ENCODE measurements at places on chromosomes 7 and 10.

DNA sequence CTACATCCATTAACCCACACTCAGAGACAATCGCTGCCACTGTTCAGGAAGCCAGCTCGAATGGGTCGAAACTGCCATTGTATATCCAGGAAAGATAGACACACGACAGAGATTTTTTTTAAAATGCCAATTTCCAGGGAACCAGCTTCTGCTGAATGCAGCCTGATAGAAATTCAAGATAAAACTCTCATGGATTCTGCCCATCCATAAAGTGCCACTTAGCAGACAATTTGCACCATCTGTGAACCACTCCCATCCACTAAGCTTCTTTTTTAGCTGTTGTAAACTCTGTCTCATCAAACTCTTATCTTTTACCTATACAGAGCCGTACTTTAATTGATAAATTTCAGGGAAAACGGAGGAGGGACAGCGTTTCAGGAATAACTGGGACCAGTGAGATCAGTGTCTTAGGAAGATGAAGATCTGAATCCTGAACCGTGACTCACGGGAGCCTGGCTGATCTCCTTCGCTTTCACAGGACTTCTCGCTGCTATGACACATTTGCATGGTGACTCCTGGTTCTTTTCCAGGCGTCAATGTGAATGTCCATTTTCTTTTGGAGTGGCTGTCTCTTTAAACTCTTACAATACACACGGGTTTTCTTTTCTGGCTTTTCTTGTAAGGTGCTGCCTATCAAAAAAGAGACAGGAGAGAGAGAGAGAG lies 103.4 kb downstream of the FAM204A start:
- DNase-seq = no peak

DNA sequence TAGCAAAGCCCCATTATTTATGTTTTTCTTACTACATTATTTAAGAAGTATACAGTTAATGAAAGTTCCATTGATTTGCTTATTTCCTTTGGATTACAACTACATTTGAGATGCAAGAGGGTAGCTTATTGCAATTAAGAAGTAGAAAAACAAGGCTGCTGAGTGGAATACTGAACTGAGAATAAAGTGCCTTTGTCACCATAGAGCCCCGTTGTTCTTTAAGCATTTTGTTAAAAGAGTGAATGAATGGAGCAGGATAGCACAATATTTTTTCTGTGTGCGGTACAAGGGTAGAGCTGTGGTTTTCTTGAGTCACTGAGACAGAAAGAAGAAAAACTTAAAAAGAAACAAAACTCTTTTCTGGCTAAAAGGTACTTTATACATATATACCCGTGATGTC lies 45.6 kb downstream of the ZNF277 start:
- no peak for DNase-seq

DNA sequence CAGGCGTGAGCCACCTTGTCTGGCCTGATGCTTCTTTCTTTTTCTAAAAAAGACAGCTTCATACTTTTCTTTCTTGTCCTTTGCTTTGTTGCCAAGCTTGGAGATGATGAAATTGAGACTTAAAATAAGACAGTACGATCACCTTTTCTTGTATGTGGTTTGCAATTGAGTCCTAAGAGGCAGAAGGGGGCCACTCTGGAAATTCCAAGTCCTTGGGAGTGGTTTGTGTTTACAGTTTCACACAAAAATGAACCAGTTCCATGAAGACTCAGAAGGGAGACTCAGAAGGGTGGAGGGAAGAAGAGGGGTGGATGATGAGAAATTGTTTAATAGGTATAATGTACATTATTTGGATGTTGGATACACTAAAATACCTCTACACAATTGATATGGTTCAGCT lies 70.7 kb upstream of the TNS3 start:
- no peak for DNase-seq

GRCh38 chr7:50729962-50730361 lies 52.7 kb downstream of the GRB10 start:
- no peak for DNase-seq

GRCh38 chr10:4241724-4242345 lies 456.8 kb upstream of the KLF6 start:
- no peak for DNase-seq

DNA sequence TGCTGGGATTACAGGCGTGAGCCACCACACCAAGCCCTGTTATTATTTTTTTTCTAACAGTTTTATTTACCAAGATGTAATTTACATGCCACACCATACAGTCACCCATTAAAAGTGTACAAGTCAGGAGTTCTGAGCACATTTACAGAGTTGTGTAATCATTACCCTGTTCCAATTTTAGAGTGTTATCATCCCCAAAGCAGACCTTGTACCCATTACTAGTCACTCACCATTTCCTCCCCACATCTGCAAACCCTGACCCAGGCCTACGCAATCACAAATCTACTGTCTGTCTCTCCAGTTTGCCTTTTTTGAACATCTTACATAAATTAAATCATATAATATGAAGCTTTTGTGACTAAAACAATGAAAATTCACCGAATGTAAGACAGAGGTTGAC lies 402.9 kb upstream of the FOXK1 start:
- DNase-seq = no peak

- DNase-seq = no peak
These were observed 12.9 kb downstream of the SGCE start for GRCh38 chr7:94642838-94643653.

- DNase-seq = no peak
These were observed 725.2 kb downstream of the SUGCT start for GRCh38 chr7:40859965-40860543.

GRCh38 chr10:101631821-101632475 lies 43.8 kb downstream of the DPCD start:
- no peak for DNase-seq

- no peak for DNase-seq
These were observed 12.1 kb upstream of the CCNY start for GRCh38 chr10:35324196-35324595.

- no peak for DNase-seq
These were observed 430.5 kb downstream of the GATA3 start for GRCh38 chr10:8485032-8485431.

- no peak for DNase-seq
These were observed 262.8 kb upstream of the TCERG1L start for GRCh38 chr10:131574363-131574706.

GRCh38 chr10:13860886-13861285 lies 274.1 kb downstream of the PRPF18 start:
- no peak for DNase-seq

GRCh38 chr7:39919646-39920045 lies 30.4 kb upstream of the CDK13 start:
- no peak for DNase-seq

DNA sequence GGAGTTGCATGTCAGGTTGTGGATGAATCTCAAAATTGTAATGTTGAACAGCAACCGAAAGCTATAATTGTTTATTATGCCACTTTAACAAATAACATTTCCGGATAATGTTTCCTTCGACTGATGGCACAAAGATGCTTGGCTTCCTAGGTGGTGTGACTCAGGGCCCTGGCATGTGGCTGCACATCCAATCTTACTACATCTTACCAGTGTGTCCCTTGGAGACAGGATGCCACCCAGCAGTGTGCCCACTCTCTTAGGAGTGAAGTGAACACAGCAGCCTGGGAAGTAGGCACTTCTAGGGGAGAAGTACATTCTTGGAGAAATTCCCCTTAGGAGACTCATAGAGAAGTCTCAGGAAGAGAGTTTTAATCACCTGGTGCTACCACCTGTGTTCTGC lies 33.0 kb upstream of the GPR26 start:
- no peak for DNase-seq

- no peak for DNase-seq
These were observed 36.4 kb downstream of the ZRANB1 start for GRCh38 chr10:124978376-124978725.

GRCh38 chr7:30920584-30921539 lies 9.2 kb downstream of the AQP1 start:
- no peak for DNase-seq

- no peak for DNase-seq
These were observed 3.8 kb downstream of the CDK6 start for GRCh38 chr7:92832534-92833023.

- no peak for DNase-seq
These were observed 31.8 kb downstream of the ZNF467 start for GRCh38 chr7:149741629-149742028.

DNA sequence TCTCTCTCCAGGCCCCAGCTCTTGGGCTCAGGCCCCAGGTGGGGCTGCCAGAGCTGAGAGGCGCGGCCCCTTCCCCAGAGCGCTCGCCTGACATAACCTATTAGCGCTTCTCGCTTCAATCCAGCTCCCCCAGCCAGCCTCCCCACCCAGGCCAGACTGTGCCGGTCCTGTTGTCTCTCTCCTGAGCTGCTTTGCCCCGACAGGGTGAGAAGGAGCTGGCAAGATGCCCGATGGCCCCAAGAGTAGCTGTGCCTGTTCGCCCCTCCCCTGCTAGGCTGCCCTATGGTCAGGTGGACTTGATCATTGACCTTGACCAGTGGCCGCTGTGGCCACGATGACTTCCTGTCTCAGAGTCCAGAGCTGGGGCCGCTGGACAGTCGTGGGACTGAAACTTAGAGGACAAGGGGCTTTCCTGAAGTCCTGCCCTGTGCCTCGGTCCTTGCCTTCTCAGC lies 9.1 kb downstream of the TMEM270 start:
- no peak for DNase-seq

DNA sequence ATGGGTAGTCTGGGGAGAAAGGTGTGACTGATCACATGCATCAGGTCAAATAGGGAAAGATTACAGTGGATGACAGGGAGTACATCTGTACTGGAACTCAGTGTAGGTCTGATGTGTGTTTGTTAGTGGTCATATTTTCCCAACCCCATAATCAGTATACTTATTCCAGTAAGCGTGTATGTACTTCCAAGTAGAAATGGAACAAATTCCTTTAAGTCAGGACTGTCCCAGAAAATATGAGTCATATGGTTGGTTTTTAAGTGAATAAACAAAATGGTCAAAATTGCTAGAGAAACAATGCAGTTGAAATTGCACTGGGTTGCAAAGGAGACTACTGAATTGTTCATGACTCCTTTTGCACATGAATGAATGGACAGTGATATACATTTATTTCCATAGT lies 118.8 kb upstream of the MYO3A start:
- no peak for DNase-seq

DNA sequence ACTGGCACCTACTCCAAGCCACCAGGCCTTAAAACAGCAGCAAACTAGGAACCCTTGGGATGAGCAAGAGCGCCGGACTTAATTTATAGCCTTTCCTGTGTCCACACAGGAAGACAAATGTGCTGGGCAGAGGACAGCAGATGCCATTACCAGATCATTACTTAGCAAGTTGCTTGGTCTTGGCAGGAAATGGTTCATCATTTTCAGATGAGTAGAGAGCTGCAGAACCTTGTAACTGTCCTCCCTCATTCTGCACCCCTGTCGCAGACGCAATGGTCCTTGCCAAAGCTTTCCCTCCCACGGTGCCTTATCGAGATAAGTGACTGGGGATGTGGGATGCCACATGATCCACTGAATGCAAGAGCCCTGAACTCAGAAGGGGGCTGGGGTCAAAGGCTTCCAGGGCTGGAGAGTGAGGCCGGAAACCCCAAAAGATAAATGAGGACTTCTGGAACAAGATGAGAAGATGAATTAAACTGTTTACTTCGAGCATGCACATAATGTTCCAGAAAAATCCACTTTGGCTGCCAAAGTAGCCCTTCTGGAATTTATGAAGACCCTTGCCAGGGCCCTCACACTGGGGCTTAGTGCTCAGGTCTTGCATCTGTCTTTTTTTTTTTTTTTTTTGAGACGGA lies 145.6 kb upstream of the ZNF32 start:
- DNase-seq = no peak

- DNase-seq = no peak
These were observed 9.7 kb upstream of the ATP6V0E2 start for GRCh38 chr7:149864023-149864422.

- no peak for DNase-seq
These were observed 317.8 kb downstream of the SH2D4B start for GRCh38 chr10:80855348-80855971.

GRCh38 chr7:43588477-43589132 lies 5.7 kb downstream of the STK17A start:
- DNase-seq = no peak

- no peak for DNase-seq
These were observed 106.0 kb downstream of the GALNT17 start for GRCh38 chr7:71237945-71238344.

- no peak for DNase-seq
These were observed 138.3 kb downstream of the LRRN3 start for GRCh38 chr7:111229181-111229740.

DNA sequence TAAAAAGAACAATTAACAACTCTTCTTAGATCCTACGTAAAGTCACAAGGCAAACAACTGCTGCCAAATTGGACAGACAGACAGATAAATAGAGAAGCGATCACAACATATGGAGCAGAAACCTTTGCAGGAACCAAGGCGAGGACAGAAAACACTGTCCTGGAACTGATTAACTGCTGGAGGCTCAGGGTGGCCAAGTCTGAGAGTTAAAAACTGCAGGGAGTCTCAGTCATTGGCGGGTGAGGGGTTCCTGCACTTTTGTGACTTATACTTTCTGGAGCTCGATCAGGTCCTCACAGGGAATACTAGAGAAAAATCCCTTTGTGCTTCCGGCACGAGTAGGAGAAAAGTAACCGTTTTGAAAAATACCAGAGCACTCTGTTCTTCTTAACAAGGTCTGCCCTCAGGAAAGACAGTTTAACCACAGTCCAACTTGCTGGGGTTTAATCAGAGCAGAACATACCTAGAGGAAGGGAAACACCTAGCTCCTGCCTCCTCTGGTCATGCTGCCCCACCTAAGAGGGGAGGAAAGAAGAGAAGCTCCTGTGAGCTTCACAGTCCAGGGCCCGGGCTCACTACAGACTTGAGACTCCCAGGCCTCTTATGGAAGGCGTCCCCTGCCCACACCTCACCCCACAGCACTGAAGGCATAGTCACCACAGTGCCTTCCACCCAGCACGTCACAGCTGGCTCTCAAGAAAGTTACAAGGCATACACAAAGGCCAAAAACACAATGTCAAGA lies 74.9 kb downstream of the LARP4B start:
- no peak for DNase-seq

DNA sequence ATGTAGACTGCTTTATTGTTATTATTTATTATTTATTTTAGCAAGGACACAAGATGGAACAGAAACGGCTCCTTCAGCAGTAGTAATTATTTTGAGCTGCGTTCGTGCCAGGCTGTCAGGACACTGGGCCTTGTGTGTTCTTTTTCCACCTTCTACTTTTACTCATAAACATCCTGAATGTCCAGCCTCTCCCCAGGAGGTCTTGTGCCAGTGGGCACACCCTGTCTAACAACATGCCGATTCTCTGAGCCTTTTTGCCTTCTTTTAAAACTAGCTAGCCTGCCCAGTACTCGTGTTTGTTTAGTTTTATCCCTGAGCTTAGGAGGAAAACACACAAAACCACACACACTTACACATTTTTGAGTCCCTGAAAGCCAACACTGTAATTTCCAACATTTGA lies 1.2 kb downstream of the SCIN start:
- no peak for DNase-seq

All from NCI-H1436 treated with DMSO at 0.1 percent for 48 hours (cell line).